ENCODE measurements at places on chromosomes 4 and X. TPM values are rescaled to one million over a fixed set of nuclear protein-coding genes. Genes with fewer than 3 reads are reported as not detected.

The KIAA1210 gene
- not detected for total RNA-seq

The MTNR1A gene
- total RNA-seq: not detected

The FAM47E gene
- not detected for total RNA-seq

The OTC gene
- total RNA-seq: not detected

The TIGD4 gene
- 0.13 TPM for total RNA-seq

The L1CAM gene
- 4.0 TPM for total RNA-seq

The FOXR2 gene
- total RNA-seq: not detected

The CENPC gene
- total RNA-seq: 74.1 TPM

The FAT1 gene
- total RNA-seq: 1.0 TPM

The FRG2 gene
- not detected for total RNA-seq

The FTSJ1 gene
- total RNA-seq: 56.8 TPM

The TMEM150C gene
- 0.13 TPM for total RNA-seq

The TMEM47 gene
- total RNA-seq: 0.15 TPM

The GLRB gene
- not detected for total RNA-seq

The CFP gene
- 22.7 TPM for total RNA-seq

The STATH gene
- not detected for total RNA-seq

The SOWAHD gene
- not detected for total RNA-seq

The ARHGAP36 gene
- not detected for total RNA-seq

The HMGN5 gene
- 1.5 TPM for total RNA-seq

The GNRHR gene
- not detected for total RNA-seq

The TLR1 gene
- total RNA-seq: 24.0 TPM

The TEX13D gene
- not detected for total RNA-seq

The USP17L19 gene
- not detected for total RNA-seq

Data from T-cell (primary cell).